Hematopoietic multipotent progenitor cell treated with erythropoietin and hydrocortisone succinate and interleukin-3 and kit ligand, for 17 days (in vitro differentiated cells): ENCODE measurements at places on chromosomes 3 and 15.

DNA sequence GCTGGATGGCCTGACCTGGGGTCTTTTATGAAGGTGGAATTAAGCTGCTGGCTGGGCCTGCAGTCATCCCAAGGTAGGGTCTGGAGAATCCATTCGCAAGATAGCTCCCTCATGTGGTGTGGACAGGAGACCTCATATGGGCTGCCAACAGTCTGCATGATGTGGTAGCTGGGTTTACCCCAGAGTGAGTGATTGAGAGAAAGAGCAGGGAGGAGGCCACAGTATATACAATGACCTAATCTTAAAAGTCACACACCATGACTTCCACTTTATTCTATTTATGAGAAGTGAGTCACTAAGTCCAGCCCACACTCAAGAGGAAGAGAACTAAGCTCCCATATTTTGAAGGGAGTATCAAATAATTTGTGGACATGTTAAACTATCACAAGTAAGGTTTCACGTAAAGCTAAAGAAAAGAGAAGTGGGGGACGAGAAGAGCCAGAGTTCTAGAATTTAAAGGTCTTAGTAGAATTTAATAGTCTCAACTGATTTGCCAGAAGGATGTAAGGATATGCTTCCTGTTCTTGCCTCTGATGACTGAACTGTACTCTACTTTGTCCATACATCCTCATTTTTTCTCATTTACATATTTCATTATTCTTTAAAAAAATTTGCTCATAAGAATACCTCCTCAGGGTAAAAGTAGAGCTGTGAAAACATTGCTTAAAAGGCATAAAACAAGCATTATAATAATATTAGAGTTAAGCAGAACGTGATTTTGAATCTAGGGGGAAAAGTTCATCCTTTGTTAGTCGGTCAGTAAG is 184.4 kb downstream of the PEX5L start:
- no peak for DNase-seq

DNA sequence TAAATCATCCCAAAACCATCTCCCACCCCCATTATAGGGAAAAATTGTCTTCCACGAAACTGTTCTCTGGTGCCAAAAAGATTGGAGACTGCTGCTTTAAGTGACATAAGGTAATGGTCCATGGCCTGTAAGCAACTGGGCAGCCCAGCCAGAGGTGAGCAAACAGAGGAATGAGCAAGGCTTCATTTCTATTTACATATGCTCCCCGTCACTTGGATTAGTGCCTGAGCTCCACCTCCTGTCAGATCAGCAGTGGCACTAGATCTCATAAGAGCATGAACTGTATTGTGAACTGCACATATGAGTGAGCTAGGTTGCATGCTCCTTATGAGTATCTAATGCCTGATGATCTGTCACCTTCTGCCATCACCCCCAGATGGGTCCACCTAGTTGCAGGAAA is 1159.8 kb upstream of the ALCAM start:
- no peak for DNase-seq

GRCh38 chr3:145776782-145777408 is 384.1 kb downstream of the PLOD2 start:
- DNase-seq = no peak

- DNase-seq = no peak
Measured at GRCh38 chr15:59260090-59260489, 53.4 kb downstream of the LDHAL6B start.

DNA sequence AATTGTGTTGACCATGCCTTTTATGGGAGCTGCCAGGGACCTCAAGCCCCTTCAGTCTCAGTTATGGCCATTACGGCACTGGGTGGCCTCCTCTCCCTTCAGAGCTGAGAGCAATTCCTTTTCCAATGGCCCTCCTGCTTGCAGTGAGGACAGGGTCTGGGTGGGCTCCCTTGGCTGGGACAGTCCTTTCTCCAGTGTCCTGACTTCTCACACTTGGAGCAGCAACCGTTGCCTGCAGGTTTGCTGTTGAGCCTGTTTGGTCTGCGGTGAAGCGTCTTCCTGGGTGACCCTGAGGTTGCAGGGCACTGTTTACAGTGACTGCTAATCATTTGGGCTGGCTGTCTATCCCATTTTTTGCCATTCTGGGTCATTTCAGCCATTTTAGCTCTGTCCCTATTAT is 3.5 kb upstream of the CCDC80 start:
- DNase-seq = no peak

DNA sequence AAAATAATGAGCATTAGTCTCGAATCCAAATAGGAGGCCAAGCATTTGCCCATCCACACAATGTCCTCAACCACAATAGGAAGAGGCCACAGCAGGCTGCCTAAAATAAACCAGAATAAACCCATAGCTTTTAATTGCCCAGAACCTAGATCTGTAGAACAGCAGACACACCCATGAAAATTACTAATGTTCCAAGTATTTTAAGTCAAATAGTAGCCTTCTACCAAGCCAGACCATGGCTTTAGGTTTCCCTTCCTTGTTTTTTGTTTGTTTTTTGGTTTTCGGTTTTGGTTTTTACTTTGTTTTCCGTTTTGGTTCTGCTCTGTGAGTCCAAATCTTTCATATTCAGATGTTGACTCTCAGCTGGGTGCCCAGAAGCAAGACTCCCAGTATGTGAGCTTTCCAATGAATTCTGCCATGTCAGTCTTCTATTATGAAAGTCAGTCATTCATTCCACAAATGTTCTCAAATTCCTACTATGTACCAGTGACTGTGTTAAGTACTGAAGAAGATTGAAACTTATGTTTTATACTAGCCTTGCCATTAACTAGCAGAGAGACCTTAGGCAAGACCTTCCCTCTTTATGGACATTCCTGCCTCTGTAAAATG is 57.8 kb upstream of the BOC start:
- DNase-seq = no peak

DNA sequence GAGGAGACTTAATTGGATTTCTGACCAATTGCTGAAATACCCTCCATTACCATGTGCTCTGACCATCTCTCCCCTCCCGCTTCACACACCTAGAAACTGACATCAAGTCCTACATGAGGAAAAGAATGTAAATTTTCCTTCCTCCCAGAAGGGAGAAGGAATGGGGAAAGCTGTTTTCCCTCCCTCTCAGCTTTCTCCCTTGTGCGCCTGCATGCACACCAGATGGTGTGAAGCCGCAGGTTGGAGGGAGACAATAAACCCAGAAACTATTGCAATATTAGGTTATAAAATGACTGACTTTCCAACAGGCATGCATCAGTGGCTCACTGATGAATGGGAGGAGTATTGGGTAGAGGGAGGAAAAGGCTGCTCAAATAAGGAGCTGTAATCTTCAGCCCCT is 50.9 kb downstream of the MB21D2 start:
- DNase-seq = no peak

DNA sequence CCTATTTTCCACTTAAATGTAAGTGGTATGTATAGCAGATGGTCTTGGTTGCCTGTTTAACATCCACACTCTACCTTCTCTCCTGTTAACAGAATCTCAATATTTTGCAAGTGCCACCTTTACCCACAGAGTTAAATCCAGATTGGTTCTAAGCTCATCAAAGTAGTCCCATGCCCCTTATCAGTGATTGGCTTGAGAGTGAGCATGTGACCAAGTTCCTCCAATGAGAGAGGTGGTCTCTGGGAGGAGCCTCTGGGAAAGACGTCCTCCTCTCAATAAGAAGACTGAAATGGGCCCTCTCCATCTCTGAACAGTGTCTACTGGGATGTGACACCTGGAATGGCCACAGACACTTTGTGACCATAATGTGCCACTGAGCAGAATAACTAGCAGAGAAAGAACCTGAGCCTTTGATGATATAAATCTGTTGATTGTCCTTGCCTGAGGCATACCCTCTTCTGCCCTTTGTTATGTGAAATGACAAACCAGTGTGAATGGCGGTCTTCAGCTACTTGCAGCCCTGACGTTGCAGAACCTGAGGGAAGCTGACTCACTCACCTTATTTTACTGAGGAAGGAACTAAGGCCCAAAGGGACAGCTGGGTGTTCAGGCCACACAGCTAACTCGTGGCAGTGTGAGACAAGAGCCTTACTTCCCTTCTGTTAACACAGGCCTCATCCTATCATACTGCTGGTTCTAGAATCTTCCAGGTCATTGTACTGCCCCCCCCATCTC is 42.4 kb upstream of the LARS2 start:
- no peak for DNase-seq

DNA sequence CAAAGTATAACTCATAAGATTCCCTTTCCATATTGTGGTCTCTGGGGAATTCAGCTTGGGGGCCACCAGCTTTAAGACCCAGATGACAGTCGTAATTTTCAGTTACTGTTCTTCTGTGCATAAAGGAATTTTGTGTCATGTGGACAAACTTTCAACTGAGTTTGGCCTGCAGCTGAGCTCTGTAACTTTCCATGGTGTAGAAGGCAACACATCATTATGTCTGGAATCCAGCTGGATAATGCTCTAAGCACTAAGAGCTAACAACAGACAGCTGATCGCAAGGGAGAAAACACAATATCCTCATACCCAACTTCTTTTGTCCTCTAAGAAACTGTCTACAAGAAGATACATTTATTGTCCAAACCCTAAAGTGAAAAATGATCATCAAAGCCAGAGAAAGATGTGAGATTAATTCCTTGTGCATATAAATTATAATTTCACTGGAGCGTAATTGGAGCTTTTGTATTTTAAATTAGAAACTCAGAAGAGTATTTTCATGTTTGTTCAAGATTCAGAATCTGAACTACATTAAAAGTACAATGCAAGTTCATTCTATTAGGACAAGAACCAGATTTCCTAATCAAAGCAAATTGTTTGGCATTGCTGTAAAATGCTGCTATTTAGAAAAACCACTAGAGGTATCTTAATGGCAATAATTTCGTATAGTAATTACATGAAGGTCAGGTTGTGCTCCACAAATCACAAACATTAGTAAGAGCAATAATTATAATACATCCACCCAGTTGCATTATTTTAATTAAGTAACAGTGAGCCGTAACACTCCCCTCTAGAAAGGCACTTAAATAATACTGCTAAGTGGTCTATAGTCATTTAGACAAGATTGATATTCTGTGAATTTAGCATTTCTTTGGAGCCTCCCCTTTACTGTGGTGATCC is 218.8 kb downstream of the ATP8B4 start:
- no peak for DNase-seq

- no peak for DNase-seq
Measured at GRCh38 chr3:120496278-120497002, 45.6 kb upstream of the FSTL1 start.

- no peak for DNase-seq
Measured at GRCh38 chr15:40443846-40444245, 3.1 kb downstream of the BAHD1 start.

DNA sequence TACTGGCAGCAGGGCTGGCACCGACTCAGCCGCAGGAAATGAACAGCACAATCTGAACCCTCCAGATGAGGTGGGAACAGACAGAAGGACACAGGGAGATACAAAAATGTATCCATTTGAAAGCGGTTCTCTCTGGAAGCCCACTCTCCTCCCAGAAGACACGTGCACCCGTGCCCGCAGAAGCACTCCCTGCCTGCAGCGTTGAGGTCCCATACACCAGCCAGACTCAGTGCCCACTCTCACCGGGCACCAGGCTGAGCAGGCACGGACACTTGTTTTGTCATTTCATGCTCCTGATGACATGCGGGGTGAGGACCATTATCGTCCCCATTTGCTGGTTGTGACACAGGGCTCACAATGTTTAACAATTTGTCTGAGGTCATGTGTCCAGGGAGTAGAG is 297.4 kb upstream of the TLE3 start:
- no peak for DNase-seq

DNA sequence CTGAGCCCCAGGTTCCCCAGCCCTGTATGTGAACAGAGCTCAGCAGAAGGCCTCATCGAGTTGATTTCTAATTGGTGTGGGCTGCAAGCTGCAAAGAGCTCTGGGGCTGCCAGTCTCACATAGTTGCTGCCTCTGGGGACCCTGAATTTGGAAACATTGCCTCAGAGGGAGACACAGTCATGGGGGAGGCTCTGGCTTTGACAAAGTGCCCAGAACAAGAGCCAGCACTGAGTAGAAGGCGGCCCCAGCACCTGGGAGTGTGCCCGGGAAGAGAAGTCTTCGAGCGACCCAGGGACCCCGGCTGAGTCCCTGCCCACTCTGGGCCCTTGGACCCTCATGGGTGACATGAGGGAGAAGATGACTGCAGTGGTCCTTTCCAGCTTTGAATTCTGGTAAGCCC is 7.3 kb downstream of the NTRK3 start:
- DNase-seq = no peak

DNA sequence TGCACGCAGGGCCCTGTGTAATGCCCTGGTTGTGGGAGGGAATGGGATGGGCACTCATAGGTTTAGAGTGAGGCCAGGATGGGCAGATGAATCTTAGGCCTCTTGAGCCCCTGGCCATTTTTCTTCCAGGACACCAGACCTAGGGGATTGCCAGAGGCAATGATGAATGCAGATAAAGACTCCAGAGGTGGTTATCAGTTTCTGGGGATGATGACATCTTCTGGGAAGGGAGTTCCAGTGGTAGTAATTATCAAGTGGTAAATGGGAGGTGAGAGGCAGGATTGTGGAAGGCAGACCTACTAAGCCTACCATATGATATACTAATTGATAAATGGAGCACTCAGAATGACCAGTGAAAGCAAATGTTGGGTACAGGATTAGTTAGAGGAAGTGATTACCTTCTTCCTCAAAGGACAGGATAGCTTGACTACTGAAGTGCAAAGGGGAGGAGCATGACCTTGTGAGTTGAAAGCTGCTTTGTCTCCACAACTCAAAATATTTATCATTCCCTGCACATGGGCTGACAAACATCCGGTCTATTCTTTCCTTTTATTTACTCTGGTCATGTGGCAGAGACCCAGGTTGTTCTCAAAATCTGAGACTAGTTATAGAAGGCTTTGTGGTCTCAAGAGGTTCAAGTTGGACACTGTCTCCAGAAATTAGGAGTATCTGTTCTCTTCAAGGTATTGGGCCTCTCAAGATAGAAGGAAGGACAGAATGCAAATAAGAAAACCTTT is 10.2 kb upstream of the MAPK6 start:
- no peak for DNase-seq

DNA sequence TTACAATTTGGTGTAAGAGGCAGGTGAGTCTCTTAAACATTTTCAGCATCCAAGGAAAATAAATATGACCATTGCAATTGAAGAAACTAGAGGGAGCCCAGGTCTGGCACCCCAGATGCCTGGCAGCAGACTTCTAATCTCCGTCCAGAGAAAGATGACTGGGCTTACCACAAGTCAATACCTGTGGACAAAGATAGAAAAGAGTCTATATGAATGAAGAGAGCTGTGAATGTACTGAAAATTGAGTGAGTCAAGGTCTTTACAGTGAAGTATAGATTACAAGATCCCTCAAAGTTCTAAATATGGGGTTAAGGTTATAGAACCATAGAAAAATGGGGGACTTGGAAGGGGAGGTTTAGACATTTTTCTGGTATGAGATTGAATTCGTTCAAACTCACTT is 827.4 kb upstream of the NR2F2 start:
- DNase-seq = no peak

- DNase-seq = no peak
Measured at GRCh38 chr3:135155228-135155627, 360.2 kb downstream of the EPHB1 start.

- DNase-seq = no peak
Measured at GRCh38 chr3:147615035-147615434, 205.9 kb downstream of the ZIC1 start.

DNA sequence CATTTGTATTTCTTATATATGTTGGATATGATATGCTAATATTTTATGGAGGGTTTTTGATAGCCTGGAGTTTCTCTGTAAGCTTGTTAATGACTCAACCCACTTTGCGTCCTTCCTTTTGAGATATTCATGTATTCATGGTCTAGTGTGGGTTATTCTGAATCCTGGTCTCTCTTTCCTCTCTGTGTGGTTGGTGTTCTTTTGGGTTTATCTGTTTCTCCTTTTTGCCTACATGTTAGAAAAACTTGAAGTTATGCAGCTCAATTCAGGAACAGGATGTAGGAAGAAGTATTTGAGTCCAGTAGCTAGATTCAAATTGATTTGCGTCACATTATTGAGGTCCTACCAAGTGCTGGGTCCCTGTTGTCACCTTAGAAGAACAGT is 28.1 kb downstream of the CMTM7 start:
- DNase-seq = no peak
